Ureter (tissue), 1 donor: ENCODE measurements at places on chromosomes 2 and 18.

GRCh38 chr2:147463881-147464520 is 380.8 kb upstream of the ACVR2A start:
- no peak for DNase-seq

DNA sequence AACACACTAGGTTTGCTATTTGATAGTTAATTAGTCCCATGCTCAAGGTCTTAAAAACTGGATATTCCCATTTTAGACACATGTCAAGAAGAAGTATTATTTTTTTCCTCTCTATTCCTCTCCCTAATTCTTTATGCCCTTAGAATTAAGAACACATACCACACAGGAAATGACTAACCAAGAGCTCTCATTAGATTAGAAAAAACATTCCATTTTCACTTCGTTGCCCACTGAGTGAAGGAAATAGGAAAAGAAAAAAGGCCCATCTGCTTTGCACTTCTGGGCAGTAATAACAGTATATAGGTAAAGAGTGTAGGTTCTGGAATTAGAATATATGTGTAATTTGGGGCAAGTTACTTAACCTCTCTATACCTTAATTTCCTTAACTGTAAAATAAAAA is 26.9 kb downstream of the ACADL start:
- DNase-seq: no peak

DNA sequence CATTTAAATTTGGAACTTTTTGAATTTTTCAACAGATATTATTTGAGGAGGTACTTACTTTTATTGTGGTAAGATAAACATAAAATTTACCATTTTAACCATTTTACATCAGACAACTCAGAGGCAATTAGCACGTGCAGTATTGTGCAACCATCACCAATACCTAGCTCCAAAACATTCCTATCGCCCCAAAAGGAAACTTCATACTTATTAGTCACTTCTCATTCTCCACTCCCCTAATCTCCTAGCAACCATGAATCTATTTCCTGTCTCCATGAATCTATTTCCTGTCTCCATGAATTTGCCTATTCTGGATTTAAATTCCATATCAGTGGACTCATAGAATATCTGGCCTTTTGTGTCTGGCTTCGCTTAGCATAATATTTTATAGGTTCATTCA is 69.9 kb upstream of the FAM136A start:
- no peak for DNase-seq

DNA sequence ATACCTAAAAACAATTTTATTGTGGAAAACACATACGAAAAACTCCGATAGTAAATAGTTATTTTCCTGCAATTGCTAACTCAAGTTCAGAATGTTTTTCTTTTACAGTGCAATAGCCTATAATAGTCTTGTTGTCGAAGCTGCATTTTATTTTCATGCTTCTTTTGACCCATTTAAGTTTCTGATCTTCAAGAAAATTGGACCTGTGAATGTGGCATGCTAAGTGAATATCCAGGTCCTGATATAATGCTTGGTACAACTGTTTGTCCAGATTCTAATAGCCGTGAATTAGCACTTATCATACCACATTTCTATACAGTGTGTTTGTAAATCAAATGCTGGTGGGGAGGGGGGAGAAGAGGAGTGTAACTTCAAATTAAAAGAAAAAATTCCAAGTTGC is 3.0 kb upstream of the ONECUT2 start:
- DNase-seq: no peak

DNA sequence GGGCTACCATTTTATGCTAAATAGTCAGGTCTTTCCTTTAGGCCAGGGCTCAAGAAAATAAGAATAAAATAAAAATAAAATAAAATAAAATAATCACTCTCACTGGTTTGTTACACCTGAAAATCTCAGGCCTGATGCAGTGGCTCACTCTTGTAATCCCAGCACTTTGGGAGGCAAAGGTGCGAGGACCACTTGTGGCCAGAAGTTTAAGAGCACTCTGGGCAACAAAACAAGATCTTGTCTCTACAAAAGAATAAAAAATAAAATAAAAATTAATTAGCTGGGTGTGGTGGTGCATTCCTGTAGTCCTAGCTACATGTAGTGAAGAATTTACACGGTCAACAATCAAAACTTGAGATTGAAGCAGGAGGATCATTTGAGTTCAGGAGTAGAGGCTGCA is 159.4 kb downstream of the NRXN1 start:
- DNase-seq: no peak

DNA sequence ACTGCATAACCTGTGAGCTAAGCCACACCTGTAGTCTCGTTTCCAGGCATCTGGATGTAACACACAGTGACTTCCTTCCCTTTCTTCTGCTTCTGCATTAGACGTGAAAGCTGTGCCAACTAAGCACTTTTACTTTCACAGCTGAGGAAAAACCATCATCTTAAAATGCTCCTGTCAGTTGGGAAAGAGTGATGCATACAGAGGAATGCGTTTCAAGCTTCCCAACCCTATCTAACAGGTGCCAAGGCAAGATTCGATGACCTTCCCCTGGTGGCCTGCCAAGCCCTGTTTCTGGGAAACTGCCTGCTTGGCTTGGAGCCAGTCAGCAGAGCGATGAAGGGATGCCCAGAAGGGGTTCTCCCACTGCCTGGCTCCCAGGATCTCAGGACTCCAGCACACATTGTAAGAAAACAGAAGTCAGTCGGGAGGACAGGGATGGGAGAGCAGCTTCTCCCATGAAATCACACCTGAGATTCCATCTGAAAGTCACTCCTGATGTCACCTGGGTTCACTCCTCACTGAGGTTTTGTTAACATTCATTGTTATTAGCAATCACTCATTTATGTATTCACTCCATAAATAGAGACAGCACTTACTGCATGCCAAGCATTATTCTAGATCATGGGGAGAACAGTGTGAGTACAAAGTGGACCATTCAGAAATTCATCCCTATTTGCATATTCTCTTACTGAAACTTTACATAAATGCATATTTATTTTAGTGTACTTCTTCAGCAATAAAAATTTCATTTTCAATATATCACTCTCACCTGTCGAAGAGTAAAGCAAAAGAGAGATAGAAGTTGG is 64.1 kb downstream of the DTNA start:
- peak; percentile 52 for DNase-seq

- no peak for DNase-seq
These were observed 1612.6 kb upstream of the NXPH2 start for GRCh38 chr2:140392824-140393223.

DNA sequence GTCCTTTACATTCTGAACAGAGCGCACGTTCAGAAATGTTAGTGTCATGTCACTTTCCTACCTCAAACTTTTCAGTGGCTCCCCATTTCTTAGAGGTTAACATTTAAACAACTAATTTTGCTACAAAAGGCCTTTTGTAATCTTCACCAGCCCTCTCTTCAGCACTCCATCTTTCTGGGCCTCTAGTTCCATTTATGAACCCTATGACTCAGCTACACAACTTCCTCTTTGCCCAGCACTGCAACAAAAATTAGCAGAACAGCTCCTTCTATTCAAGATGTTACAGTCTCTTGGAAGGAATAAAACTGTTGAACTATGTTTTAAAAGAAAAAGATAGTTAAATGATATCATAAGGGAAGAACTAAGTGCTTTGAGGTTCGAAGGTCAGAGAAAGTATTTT is 139.9 kb downstream of the VWC2L start:
- DNase-seq: no peak

DNA sequence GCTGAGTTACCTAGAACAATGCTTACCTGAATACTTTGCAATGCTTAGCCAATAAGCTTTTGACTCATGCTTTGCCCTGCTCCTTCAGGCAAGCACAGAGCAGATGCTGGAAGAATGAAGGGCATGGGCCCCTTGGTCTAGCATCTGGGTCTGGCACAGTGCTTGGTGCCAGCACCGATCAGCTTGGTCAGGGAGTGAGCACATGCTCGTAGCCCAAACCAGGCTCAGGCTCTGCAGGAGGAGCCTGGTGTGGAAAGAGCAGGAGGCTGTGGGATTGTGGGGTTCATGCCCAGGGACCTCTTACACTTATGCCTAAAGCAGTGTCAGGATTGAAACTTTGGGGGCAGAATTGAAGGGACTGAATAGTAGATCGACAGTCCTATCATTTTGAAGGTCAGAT is 283.7 kb upstream of the PXDN start:
- DNase-seq: no peak

- no peak for DNase-seq
These were observed 50.6 kb upstream of the STPG4 start for GRCh38 chr2:47205576-47206141.

DNA sequence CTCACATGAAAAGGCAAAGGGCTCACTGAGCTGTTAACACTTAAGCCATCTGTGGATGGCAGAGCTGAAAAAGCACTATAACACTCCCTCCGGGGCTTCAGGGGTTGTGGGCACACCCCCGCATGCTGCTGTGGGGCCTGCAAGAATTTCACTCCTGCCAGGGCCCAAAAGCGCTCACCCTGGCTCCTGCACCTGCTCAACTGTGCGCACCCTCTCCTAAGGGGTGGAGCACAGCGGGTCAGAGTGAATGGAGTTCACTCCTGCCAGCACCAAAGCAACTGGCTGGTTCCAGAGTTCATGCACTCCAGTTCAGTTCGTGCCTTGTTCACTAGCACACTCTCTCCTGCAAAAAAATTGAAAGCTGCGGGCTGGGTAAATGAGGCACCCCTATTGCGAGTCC is 814.2 kb upstream of the SLC39A10 start:
- DNase-seq: no peak

GRCh38 chr2:142603759-142604158 is 273.7 kb upstream of the KYNU start:
- no peak for DNase-seq

DNA sequence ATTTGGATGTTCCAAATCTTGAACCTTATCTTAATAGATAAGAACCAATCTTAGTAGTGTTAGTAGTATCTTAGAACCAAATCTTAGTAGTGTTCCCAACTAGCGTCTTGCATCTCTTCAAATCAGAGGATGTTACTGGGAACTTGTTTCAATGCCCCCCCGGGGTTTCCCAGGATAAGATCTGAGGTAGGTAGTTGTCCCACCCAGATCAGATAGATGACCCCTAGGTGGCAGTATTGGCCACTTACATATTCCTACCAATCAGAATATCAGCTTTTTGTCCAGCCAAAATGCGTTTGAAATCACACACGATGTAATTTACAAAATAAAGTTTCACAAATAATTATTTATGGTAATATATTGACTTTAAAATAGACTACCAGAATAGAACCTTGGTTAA is 314.8 kb downstream of the MBD2 start:
- DNase-seq: no peak

GRCh38 chr2:133223226-133223625 is 345.0 kb downstream of the NCKAP5 start:
- no peak for DNase-seq

DNA sequence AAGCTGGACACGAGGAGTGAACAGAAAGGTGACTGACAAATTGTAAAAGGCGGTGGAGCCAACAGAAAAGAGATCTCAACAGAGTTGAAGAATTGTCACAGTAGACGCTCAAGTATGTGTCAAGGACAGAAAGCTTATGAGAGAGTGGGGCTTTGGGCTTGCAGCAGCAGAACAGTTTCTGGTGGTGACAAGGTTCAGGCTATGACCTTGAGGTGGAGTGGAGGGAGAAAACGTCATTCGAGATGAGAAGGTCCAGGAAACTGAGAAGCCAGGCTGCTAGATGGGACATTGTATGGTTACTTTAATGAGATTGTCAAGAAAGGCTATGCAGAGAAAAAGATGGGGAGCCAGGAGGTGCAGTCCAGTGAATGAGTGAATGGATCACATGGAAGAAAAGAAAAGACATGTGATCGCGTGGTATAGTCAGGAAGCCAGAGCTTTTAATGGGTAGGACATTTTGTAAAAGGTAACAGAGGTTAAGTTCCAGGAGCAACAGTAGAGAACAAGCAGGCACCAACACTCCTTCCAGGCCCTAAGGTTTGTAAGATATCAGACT is 91.1 kb upstream of the EPC2 start:
- DNase-seq: no peak

DNA sequence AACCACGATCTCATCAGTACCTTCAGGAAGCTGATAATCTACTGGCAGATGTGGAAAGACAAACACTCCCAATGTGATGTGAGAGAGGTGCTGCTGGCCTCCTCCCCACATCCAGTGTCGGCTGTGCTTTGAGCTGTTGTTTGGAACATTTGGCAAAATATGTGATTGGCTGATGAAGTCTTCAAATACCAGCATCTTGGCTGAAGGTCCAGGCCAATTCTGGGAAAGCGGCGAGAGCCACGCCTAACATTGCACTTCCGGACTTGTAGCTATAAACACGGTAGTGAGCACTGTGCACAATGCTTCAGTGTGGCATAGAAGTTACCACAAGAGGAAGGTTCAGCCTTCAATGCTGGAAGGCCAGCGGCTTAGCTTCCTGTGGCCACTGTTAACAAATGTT is 198.8 kb downstream of the DCDC2C start:
- no peak for DNase-seq

GRCh38 chr2:128557831-128558241 is 239.2 kb upstream of the HS6ST1 start:
- no peak for DNase-seq

GRCh38 chr2:98921062-98921461 is 15.0 kb downstream of the CRACDL start:
- no peak for DNase-seq

GRCh38 chr2:18690342-18690741 is 101.0 kb upstream of the NT5C1B start:
- no peak for DNase-seq

GRCh38 chr2:186949726-186950256 is 100.8 kb upstream of the ZSWIM2 start:
- DNase-seq: no peak

DNA sequence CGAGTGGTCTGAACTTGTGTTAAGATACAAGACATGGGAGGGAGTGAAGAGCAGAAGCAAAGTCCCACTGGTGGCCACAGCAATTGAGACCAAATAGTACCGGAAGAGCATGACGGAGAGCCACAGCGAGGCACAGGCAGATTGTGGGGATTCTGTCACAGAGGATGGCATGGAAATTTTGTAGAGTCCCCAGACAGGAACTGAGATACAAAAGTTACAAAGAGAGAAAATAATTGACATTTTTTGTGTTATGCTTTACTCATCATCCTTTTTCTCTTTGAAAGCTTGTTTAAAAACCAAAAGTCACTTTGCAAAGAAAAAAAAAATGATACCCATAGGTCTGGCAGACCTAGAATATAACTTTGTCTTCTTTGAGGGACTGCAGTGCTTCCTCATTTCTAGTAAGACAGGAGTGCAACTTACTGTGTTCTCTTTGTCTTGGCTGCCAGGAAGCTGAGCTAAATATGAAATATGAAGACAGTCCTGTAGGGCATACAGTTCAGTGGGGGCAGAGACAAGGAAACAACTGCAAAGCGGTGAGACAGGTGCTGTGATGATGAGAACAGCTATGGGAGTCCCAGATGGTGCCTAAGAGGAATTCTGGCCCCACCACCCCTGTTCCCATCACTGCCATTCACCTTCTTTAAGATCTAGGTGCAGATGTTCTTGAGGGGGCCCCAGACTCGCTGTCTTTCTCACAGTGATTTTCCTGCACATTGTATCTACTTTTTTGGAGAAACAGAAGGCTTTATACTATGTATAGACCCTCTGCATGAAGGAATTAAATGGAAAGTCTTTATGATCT is 5.2 kb downstream of the ARHGAP25 start:
- DNase-seq: no peak

- DNase-seq: no peak
These were observed 251.9 kb downstream of the EIPR1 start for GRCh38 chr2:3125761-3126130.
